Activated CD4-positive, alpha-beta memory T cell treated with anti-CD3 and anti-CD28 coated beads, Interleukin-2, amount 10 ng/mL, durations not matched to agents 7 days and 5 days (primary cell): ENCODE measurements at places on chromosomes 6 and 20. TPM values are rescaled to one million over a fixed set of nuclear protein-coding genes. Genes with fewer than 3 reads are reported as not detected.

DNA sequence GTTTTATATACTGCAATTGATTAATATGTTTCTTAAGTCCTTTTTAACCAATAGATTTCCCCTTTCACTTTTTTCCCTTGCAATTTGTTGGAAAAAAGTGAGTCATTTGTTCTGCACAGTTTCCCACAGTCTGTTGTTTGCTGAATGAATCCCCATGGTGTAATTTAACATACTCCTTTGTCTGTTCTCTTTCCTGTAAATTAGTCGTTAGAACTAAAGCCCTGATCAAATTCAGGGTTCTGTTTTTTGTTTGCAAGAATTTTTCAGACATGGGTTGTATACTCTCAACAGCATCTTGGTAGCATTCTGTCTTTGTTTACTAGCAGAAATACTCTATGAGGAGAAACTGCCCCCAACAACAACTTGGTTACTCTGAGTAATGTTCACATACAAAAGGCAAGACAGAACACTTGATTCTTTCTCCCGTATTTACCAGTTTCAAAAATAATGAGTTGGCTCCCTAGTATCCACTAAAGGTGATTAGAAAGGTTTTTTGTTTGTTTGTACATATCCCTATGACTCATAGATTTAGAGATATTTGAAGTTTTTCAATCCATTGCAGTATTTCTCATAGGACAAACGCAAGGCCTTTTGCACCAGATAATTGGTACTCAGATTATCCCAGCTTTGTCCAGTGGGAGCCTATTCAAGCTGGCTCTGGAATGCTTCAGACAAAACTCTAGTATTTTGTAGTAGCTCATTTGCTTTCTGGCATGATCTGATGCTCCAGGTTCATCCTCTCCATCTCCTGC is 16.5 kb downstream of the BLOC1S5 start:
- no peak for DNase-seq

DNA sequence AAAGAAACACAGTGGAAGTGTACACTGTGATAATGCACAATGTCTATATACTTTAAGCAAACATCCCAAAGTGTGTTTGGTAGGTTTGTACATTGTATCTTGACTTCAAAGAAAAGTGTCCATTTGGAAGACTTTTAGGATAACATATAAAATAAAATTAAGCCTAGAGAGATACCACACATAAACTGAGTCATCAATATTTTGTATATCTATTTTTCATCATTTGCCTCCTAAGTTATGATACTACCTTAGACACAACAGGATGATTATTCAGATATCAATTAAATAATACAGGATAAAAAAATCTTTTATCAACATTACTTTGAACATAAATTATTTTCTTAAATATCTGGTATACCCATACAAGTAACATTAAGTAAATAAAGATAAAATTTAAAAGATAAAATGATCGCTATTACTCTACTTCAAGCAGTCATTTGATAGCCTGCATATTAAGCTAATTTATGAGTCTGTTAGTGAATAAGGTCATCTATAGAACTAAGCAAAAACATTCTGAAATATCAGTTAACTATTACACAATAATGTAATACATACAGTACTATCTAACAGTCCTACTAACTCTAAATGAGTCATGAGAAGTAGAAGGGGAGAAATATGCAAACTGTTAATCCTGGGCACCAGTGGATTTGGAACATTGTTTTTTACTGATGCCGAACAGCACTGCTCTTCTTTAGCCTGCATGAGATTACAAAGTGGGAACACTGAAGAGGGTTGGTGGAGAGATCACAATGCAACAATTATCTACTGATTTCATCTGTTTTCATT is 158.4 kb upstream of the SIM1 start:
- no peak for DNase-seq

DNA sequence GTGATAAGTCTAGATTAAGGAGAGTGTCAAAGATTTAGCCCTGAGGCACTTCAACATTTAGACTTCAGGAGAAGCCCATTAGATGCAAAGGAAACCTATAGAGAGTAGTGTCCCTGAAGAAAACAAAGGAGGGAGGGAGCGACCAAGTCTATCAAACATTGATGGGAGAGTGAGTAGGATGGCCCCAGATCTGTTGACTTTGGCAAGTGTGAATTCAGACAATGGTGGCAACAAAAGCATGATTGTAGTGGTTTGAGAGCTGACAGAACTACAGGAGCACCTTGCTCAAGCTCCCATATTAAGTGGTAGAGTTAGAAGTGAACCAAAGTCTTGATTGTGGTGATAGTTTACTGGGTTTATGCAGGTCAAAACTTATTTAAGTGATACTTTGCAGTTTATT is 979 bp upstream of the ABCF1 start:
- DNase-seq, result no peak

- no peak for DNase-seq
These were observed 45.8 kb downstream of the RGS17 start for GRCh38 chr6:153085239-153085638.

GRCh38 chr6:13454286-13455221 is 32.8 kb downstream of the GFOD1 start:
- peak; percentile 67 for DNase-seq

The MATN4 gene
- 0.83 TPM for total RNA-seq

The OR2J3 gene
- total RNA-seq, result not detected

The PDE7B gene
- 0.95 TPM for total RNA-seq

The TMEM170B gene
- total RNA-seq, result 0.50 TPM

The TREML1 gene
- not detected for total RNA-seq

The PLG gene
- total RNA-seq, result not detected
